ENCODE measurements at places on chromosomes 4 and X. TPM values are rescaled to one million over a fixed set of nuclear protein-coding genes. Genes with fewer than 3 reads are reported as not detected.

Gene PNMA6A
- 1.0 TPM for total RNA-seq

GRCh38 chrX:51747671-51748070, 4.4 kb downstream of the GSPT2 start:
- H3K27me3 ChIP-seq: no peaks in the 10 kb centered on the region

DNA sequence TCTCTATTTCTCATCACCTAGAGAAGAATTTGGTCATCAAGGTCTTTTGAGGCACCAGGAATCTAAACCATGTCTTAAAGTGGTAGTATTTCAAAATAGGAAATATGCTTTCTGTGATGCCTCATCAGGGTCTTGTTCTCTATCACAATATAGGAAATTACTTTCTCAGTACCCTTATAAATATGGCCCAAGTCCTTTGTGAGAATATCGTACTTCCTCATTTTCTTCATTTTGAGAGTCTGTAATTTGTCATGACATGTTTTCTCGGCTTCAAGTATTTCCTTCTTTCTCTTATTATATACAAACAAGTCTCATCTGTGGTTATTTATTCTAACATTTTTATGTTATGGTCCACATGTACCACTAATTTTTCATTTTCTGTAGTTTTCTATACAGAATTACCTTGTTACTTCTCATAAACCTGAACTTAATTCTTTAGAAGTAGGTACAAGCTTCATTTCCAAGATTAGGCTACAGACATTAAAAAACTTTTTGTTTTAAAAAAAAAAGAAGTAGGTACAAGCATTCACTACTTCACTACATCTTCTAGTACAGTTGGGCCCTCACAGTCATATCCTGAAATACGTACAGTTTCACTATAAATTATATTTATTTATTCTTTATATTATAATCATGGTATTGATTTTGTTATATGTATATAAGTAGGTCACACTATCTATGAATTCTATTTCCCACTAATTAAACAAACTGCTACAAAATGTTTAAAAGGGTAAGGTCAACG, 54.4 kb downstream of the KLHL13 start:
- no peaks in the 10 kb centered on the region for H3K36me3 ChIP-seq
- H3K4me1 ChIP-seq: no peaks in the 10 kb centered on the region
- no peaks in the 10 kb centered on the region for H3K27me3 ChIP-seq
- no peak for DNase-seq
- H3K27ac ChIP-seq: no peak overlapping the region

GRCh38 chr4:72577211-72577610, 8.2 kb upstream of the ADAMTS3 start:
- H3K27me3 ChIP-seq: no peaks in the 10 kb centered on the region
- no peaks in the 10 kb centered on the region for H3K36me3 ChIP-seq
- H3K27ac ChIP-seq: no peak overlapping the region
- no peak for DNase-seq
- H3K4me1 ChIP-seq: no peaks in the 10 kb centered on the region
- H3K4me3 ChIP-seq: no peak overlapping the region

All from spleen (tissue), 13 donors.